ENCODE measurements at places on chromosomes 12 and 14.

DNA sequence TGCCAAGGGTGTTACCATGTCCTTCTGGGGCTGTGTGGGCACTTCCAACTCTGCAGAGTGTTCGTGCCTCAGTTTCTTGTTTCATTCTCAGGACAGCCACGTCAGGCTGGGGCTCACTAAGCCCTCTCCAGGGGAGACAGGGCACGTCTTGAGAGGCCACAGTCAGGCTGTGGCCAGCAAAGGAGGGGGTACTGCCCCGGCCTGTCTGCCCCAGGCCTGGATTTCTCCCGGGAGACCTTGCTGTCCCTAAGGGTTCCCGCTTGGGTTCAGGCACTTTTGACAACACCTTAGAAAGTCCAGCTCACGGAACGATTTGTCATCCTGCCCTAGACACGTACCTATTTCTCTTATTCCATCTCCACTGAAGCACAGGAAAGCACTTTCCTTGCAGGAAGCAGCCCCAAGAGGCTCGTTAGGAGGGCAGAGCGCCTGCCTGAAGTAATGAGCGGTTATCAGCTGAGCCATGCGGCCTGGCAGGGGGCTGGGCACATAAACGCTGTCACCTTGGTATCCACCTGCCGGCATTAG is 290.4 kb upstream of the RTL1 start:
- DNase-seq = no peak

- DNase-seq = no peak
Observed at GRCh38 chr14:36224176-36224575, 47.7 kb upstream of the PTCSC3 start.

DNA sequence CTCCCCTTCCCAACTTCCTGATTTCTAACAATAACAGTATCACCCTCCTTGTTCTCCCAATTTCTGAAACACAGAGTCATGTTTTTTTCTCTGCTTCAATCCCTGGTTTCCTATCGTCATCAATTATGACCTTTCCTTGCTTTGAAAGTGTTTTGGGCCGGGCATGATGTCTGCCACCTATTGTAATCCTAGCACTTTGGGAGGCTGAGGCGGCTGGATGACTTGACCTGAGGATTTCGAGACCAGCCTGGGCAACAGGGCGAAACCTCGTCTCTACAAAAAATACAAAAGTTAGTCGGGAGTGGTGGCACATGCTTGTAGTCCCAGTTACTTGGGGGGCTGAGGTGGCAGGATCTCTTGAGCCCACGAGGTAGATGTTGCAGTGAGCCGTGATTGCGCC is 12.6 kb upstream of the GPR162 start:
- DNase-seq = no peak

GRCh38 chr14:36682338-36682737 is 20.7 kb downstream of the PAX9 start:
- no peak for DNase-seq

- no peak for DNase-seq
Observed at GRCh38 chr12:93624595-93625294, 52.3 kb downstream of the SOCS2 start.

Measured in stimulated activated CD4-positive, alpha-beta T cell treated with anti-CD3 and anti-CD28 coated beads, TNF-alpha, amount 100 ng/mL, for 1 hour (primary cell).